ENCODE measurements at places on chromosomes 7 and 10.

- no peak for DNase-seq
Observed at GRCh38 chr10:32051926-32052325, 4.3 kb downstream of the KIF5B start.

DNA sequence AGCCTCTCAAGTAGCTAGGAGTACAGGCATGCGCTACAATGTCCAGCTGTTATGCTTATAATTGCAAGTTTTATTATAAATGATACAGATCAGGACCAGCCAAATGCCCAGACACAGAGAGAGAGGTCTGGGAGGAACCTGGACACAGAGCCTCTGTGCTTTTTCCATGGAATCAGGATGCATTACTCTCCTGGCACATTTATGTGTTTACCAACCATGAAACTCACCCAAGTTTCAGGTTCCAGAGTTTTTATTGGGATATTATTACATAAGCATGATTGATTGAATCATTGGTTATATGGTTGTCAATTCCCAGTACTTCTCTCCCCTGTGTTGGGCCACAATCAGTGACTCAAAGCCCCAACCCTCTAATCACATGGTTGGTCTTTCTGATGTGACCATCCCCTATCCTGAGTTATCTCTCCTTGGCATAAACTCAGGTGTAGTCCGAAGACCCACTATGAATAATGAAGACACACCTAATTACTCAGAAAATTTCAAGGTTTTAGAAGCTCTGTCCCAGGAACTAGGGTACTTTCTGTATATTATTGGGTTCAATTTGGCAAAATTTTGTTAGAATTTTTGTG lies 30.6 kb downstream of the MXI1 start:
- no peak for DNase-seq

DNA sequence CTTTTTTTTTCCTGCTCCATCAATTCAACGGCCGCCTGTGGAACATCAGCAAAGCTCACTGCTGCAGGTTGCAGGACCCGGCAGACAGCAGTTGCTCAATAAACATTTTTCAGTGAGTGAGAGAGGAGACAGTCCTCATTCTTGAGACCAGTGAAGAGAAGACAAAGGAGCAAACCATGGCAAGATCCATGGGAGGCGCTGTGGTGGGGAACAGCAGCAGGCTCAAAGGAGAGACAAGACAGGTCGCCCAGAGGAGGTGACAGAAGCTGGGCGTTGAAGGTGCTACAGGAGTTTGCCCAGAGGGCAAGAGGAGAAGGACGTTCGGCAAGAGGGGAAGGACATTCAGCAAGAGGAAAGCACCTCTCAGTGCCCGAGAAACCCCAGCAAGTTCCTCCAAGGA lies 74.5 kb upstream of the FGFR2 start:
- DNase-seq: no peak

- DNase-seq: no peak
Observed at GRCh38 chr7:5629941-5630340, 151.5 kb downstream of the RNF216 start.
